Endothelial cell (in vitro differentiated cells): ENCODE measurements at places on chromosomes 11 and 22.

DNA sequence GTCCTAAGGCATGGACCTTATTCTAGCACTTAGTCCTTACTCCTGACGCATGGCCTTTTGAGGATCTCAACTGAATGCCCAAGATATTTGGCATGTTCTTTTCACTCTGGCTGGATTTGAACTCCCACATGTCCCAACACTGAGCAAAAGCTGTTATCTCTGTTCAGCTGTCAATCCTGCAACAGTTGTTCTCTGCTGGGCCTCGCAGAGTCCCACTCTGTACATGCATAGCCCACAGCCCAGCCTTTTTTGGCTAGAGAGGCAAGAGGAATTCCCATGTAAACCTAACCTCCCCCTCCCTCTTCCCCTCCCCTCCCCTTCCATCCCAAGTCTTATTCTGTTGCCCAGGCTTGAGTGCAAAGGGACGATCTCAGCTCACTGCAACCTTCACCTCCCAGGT, 21.8 kb upstream of the DRG1 start:
- no peak for DNase-seq

- DNase-seq, result no peak
These were observed 71.8 kb downstream of the CTTN start for GRCh38 chr11:70470127-70470526.

- no peak for DNase-seq
These were observed 22.6 kb upstream of the MGAT3 start for GRCh38 chr22:39434243-39434653.

- no peak for DNase-seq
These were observed 89.3 kb downstream of the RDX start for GRCh38 chr11:110207123-110207522.

DNA sequence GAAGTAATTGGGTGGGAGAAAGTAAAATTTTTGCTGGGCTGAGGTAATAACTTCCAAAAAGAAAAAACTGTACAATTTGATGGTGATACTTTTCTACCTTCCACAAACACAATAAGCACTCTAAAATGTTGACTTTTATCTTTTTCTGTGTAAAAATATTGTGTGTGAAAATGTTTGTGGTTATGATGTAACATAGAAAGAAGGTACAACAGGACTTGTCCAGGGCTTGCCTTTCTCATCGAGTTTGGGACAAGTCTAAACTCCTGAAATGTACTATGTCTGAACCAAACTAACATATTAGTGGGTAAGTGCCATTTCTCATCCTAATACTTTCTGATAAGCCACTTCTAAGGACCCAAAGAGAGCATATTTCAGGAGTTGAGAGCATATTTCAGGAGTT, 174.2 kb upstream of the PDGFD start:
- DNase-seq, result no peak

- DNase-seq, result no peak
These were observed 197.9 kb downstream of the NXPE2 start for GRCh38 chr11:114876234-114876633.

- DNase-seq, result no peak
These were observed 69.4 kb downstream of the ARL14EP start for GRCh38 chr11:30392221-30392784.

- no peak for DNase-seq
These were observed 812 bp upstream of the OR5A2 start for GRCh38 chr11:59427068-59427382.

DNA sequence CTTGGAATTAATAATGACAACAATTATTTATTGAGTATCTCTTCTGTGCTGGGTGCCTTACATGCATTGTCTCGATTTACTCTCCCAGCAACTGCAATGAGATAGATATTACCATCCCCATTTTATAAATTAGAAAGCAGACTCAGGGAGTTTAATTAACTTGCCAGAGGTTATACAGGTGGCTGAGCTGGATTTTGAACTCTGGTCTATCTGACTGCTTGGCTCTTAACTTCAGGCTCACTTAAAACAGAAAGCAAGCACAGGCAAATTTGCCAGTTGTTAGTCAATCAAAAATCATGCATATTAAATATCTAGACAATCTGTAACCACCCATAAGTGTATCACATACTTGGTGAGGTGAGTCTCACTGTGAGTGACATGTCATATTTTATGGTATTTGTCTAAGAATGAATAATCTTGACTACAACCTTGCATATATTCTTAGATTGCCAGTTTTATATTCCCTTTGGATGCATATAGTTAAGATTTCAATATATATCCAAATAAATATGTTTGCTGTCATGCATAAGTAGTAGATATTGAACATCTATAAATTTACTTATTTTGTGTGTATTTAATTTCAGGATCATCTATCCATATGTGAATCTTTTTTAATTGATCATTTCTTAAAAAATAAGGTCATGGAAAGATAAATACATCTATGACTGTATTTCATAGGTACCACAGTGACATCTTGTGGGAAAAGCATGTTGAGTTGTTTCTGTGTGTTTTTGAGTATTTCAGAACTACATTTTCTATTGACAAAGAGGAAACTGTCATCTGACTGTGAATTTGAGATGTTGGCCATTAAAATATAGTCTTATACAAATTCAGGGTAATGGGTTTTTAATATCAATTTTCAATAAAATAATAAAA, 112.0 kb upstream of the ARHGAP42 start:
- no peak for DNase-seq

DNA sequence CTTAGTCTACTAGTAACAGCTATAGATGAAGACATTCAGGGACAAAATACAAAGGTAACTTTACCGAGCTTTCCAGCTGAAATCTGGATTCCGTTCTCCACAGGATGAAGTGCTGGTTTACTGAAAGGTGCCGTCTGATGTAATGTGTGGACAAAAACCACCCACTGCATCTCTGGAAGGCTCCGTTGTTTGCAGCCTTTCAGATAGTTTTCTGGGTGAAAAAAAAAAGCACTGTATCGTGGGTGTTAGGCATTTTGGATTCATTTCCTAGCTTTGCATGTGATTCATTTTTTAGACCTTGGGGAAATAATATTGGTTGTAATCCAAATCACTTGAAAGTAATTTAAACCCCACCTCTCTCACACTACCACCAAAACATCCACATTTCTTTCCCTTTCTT, 10.4 kb downstream of the JAM3 start:
- DNase-seq, result no peak

GRCh38 chr11:70566768-70567530, 168.6 kb downstream of the CTTN start:
- DNase-seq, result no peak

DNA sequence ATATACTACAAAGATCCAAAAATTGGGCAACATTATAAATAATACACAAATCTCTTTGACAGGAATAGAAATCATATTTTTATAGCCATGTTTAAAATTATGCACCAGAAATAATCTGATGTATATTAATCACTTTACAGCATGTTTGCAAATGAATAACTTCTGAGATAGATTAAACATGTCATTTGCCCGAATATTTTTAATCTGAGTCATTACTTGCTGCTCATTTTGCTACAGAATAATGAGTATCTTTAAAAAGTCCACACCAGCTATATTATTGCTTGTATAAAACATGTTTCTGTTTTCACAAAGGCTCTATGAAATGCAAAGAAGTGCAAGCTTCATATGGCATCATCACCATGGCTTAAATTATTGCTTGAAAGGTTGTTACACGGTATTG, 336.8 kb downstream of the GUCY1A2 start:
- no peak for DNase-seq

DNA sequence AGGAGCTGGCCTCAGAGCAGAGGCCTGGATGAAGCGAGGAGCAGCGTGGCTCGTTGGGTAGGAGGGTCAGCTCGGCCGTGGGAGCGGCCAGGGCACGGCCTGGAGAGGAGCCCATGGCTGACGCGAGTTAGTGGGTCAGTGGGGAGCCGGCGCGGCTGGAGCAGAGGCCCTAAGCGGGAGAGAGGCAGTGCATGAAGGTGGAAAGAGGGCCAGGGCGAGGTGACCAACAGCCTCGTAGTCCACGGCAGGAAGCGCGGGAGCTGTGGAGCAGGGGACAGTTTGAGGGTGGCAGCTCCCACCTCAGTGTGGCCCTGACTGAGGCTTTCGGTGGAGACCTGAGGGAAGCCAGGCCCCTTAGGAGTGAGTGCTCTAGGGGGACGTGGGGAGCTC, 24.1 kb downstream of the DCPS start:
- no peak for DNase-seq
